ENCODE measurements at places on chromosomes 6 and 20.

GRCh38 chr20:8209061-8209460 lies 77.0 kb downstream of the PLCB1 start:
- DNase-seq: no peak

- DNase-seq: no peak
Observed at GRCh38 chr6:52510213-52510562, 66.7 kb downstream of the TRAM2 start.

- DNase-seq: peak; percentile 48
Observed at GRCh38 chr6:113662093-113662665, 195.0 kb upstream of the MARCKS start.

GRCh38 chr20:17043323-17043722 lies 183.5 kb upstream of the PCSK2 start:
- DNase-seq: no peak

DNA sequence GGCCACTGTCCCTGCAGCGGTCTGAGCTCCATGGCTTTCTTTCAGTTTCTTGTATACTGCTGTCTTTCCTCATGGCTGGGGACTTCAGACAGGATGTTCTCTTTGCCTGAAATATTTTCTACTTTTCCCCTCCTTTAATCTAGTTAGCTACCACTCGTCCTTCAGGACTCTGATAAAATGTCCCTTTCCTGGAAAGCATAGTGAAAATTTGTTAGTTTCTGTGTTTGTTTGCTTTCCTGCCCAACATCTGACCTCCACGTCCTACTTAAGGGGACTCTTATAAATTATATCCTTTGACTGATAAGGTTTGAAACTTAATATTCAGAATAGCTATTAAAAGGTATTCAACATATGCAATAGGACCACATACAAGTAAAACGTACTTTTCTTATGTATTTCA lies 48.8 kb upstream of the KLHL31 start:
- DNase-seq: no peak

GRCh38 chr6:131755597-131755996 lies 44.8 kb upstream of the CTAGE9 start:
- DNase-seq: peak; percentile 11

DNA sequence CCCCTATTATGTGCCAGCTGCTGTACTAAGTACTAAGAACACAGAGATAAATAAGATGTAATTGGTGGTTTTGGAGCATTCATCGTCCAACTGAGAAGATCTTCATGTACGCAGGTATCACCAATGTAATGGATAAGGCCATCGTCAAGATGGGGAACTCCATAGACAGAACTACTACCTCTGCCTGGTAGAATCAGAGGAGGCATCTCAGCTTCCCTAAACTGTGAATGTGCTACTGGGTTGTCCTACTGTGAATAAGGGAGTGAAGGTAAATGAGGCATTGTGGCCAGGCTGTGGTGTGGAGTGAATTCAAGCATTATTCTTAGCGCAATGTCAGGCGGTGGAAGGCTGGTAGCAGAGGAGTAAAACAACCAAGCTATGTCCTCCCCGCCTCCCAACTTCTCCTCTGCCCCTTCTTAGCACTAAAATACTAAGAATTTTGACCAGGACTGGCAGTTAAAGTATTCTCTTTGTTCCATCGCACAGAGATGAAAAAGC lies 68.2 kb downstream of the TBC1D7 start:
- no peak for DNase-seq

GRCh38 chr20:4726710-4727397 lies 5.1 kb downstream of the PRND start:
- peak; percentile 50 for DNase-seq

GRCh38 chr6:135108692-135109091 lies 54.1 kb upstream of the HBS1L start:
- DNase-seq: no peak

- peak; percentile 53 for DNase-seq
Observed at GRCh38 chr20:5090191-5090590, 29.6 kb downstream of the PCNA start.

DNA sequence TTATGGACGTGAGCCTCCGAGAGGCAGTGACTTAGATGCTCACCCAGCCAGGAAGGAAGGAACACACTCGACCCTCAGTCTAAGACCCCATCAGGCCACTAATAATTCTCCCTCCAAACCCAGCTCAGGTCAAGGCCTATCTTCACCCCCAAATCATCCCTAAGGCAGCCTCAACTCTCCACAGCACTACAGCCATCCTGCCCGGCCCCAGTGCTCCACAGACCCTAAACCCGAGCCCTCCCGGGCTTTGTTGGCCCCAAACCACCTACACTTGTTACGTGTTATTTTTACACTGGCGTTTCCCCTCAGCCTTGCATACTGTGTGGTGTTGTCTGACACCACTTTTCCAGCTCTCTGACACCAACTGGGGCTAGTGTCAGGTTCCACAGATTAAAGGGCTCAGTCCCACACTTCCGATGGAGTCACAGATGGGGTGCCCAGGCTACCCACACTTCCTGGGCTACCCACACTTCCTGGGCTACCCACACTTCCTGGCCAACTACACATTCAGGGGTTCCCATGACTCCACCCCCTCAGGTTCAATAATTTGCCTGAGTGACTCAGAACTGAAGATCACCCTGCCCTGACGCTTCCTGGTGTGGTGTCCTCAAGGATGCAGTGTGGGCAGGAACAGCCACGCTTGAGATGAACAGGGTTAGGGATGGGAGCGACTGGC lies 25.3 kb downstream of the RBCK1 start:
- no peak for DNase-seq

GRCh38 chr6:100228834-100229441 lies 234.9 kb upstream of the MCHR2 start:
- DNase-seq: peak; percentile 89

- DNase-seq: no peak
Observed at GRCh38 chr20:11445161-11445560, 472.5 kb upstream of the BTBD3 start.

- DNase-seq: no peak
Observed at GRCh38 chr20:61510778-61511330, 258.8 kb downstream of the CDH4 start.

DNA sequence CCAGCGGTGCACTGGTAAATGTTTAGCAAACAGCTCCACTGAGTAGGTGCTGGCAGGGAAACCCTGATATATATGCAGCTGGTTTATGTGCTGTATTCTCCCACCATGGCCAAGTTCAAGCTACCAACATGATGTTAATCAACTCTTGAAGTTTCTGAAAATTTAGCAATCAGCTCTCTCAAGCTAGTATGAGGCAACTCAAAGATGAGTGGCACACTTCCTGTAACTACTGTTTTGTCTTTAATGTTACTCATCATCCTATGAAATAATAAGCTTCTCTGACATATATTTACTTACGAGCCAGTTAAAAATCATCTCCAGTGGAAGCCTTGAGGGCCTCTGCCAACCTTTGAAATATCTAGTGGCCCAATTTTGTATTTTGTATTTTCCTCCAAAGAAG lies 54.7 kb downstream of the TRMT6 start:
- no peak for DNase-seq
